ENCODE measurements at places on chromosomes 3 and 15. TPM values are rescaled to one million over a fixed set of nuclear protein-coding genes. Genes with fewer than 3 reads are reported as not detected.

RASL12 gene
- 0.33 TPM for total RNA-seq

SH2D7 gene
- not detected for total RNA-seq

SETMAR gene
- 21.8 TPM for total RNA-seq

BOC gene
- total RNA-seq: 11.7 TPM

SLC51B gene
- total RNA-seq: not detected

ADAM10 gene
- total RNA-seq: 86.3 TPM

BLM gene
- 9.3 TPM for total RNA-seq

C2CD4A gene
- total RNA-seq: not detected

Measured in melanocyte of skin (primary cell).